Prostate gland (tissue), 2 donors: ENCODE measurements at places on chromosomes 13 and 19.
A peak's percentile ranks its signal among the peaks of the same experiment; 100 is the strongest.

GRCh38 chr19:8690753-8691539 is 7.6 kb downstream of the ACTL9 start:
- no peak for DNase-seq

GRCh38 chr19:3687393-3687773 is 12.9 kb downstream of the PIP5K1C start:
- no peak for DNase-seq

DNA sequence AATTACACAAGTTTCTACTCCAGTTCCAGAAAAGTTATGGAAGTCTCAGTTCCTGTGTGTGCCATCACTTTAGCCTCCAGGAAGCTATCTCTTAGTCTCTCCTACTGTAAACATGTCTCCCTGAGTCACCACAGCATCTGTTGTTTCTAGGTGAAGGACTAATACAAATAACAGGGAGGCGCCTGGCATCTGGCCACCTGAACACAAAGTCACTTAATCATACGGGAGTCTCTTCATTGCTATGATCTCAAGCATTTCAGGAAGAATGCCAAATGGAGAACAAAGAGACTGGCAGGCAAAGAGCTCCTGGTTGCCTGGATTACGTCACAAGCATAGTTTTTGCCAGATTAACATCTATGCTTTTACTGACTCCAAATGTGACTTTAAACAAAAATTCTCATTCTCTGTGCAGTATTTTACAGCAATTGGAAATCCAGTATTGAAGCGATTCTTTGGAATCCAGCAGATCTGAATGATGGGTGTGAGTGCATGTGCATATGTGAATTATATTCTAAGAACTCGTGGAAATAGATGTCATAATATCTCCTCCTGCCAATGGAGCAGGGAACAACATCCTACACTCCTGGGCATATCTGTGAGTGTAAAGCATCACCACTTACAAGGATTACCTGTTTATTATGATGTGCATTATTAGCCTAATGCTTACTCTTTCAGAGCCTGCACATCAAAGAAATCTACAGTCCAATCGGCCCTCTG is 572.8 kb downstream of the PCDH9 start:
- DNase-seq = peak; percentile 60

- peak; percentile 50 for DNase-seq
Observed at GRCh38 chr19:43784981-43785808, 4.4 kb upstream of the KCNN4 start.

DNA sequence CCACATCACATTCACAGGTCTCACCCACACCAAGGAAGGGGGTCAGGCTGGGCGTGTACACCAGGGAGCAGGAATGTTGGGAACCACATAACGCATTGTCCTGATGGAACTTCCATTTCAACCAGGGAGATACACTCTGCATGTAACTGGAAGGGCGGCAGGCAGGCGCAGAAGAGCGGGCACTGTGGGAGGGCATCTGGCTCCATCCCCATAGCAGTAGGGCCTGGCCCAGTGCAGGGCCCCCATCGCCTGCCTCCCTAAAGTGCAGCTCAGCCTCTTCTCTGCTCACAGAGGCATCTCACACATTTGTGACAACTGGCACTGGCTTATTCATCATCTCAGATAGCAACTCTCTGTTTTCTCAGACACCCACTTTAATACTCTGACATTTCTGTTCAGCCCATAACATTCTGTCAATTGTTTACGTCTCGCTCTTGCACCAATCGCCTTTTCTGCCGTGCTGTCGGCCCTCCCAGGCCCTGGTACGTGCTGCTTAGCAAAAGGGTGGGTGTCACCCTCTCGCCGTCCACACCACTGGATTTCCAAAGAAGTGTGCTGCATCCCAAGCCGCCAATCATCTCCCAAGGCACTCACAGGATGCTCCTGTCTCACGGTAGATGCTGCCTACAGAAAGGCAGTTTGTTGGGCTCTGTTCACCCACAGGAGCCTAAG is 353.3 kb upstream of the ZNF507 start:
- no peak for DNase-seq
